Caudate nucleus (tissue), 63 donors: ENCODE measurements at places on chromosomes 13 and 19.
A peak's percentile ranks its signal among the peaks of the same experiment; 100 is the strongest.

DNA sequence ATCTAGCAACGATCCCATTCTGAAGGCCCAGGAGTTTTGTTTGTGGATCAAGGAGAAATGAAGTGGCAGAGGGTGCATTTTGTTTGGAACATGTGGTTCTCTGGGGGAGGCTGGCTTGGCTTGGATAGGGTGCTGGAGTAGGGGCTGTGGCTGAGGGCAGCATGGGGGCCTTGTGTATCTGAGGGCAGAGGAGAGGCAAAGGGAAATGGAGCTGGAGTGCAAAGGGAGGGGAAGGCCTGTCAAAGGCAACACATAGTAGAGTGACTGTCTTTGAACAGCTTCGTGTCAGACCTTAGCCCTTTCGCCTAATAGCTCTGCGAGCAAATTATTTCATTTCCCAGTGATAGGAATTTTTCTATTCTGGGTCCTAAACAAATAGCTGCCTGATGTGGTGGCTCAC is 187.2 kb downstream of the KCNRG start:
- no peak for DNase-seq

GRCh38 chr13:40583738-40584137 is 82.7 kb downstream of the FOXO1 start:
- no peak for DNase-seq

DNA sequence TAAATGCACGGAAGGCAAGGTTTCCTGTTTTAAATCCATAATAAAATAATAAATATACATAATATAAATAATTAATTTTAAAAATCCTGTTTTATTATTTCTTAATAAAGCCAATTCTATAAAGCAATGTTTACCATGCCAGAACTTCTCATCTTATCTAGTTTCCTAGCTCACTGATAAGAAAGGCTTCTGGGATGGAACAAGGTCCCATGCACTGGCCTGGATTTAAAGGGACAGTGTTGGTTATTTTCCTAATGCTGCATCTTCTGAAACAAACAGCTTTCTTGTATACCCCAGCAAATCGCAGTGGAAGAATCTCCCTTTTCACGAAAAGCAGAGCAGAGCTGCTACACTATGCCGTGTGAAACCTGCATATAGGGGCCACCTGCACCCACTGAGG is 68.8 kb downstream of the LNX2 start:
- DNase-seq: no peak

DNA sequence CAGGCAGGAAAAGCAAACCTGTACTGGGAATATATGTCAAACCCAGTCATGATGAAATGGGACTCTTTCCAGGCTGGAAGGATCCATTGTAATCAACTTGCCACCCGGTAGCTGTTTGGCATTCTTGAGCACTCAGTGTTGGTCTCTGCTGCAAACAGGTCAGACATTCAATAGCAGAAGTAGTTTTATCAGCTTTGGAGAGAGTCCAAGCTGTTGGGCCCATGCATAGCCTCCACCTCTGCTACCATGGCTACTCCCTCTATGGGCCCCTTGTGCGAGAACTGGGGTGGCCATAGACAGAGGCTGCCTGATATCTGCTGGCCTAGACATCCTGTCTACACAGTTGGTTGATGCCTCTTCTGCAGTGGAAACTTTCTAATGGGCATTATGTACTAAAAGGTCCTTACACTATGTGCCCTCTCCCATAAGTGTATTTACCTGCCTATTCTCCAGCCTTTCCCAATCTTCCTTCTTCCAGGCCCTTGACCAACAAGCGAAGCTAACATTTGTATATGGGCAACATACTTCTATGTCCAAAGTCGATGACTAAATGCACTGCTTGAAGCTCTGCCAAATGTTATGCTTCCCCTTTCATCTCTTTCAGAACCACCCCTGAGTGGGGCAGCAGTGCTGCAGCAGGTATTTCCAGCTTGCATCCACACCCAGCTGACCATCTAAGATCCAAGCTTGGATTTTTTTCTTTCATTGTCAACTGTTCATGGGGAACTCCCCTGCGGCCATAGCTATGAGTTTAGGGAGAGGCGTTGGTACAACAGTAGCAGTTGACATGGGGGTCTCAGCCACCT is 5.3 kb upstream of the RNF6 start:
- DNase-seq: no peak

- no peak for DNase-seq
Measured at GRCh38 chr19:31838163-31838815, 489.1 kb upstream of the TSHZ3 start.

DNA sequence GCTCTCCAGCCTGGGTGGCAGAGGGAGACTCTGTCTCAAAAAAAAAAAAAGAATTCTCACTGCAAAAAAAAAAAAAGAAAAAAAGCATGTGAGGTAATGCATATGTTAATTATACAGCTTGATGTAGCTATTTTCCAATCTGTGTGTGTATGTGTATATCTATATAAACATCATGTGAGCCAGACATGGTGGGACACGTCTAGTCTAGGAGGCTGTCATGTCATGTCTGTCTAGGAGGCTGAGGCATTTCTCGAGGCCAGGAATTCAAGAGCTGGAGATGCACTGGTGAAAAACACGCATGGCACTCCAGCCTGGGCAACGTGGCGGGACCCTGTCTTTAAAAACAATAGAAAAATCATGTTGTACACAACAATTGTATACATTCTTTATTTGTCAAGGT is 6.9 kb upstream of the SBK3 start:
- no peak for DNase-seq

DNA sequence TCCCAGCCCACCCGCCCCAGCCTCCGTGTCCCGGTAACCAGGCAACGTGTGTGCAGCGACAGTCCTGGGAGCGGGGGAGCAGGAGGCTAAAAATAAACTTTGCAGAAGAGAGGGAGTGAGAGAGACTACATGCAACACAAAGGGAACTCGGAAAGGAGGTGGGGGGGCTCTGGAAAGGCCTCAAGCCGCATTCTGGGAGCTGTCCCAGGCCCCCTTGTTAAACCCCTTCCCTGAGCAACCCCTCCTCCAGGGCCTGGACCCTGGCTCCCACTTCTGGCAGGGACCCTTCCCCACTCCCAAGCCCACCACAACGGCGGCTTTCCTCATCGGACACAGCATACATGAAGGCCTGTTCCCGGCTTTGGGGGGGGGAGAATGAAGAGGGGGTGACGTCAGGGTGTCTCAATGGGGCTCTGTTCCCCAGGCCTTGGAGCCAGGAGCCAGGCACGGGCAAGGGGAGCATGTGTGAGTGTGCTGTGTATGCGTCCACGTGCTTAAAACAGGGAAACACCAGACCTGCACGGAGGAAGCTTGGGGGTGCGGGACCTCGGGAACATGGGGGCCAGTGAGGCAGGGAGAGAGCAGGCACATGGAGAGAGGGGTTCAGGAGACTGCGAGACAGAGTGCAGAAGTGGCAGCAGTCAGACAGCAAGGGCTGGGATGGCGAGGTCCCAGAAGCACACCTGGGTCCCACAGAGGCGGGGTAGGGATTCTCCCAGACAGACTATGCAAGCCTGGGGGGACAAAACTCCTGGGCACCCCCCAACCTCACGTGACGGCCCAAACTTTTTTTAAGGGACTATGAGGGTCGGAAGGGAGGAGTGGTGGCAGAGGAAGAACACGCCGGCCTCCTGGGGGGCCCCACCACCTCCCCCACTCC is 2.3 kb downstream of the ERF start:
- DNase-seq: peak; percentile 87

DNA sequence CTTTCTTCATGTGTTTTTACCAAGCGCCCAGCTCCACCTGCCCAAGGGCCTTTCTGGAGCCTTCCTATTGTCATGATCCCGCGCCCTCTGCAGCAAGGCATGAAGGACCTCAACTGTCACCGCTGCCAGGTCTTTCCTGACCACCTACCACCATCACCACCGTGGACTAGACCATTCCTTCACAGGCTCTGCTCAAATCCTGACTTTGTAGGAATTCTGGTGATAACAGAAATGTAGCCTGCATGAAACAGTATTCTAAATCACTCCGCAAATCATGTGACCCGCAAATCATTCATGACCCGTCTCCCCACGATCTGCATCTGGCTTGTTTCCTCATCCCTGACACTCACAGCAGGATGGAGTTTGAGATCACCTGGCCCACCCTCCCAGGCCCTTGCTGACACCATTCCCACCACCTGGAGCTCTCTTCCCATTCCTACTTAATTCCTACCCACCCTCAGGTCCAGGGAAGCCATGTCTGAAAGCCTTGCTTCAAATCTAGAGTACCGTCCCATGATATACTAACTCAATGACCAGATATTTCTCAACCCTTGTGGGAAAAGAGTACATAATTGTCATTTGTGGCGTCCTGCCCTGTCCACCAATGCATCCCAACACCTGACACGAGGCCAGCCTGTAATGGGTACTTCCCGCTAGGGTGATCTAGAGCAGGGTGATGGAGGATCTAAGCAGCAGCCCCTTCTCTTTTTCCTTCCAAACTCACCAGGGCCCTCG is 1.3 kb downstream of the UBE2S start:
- no peak for DNase-seq

GRCh38 chr19:39645800-39646411 is 9.8 kb upstream of the LGALS16 start:
- no peak for DNase-seq

DNA sequence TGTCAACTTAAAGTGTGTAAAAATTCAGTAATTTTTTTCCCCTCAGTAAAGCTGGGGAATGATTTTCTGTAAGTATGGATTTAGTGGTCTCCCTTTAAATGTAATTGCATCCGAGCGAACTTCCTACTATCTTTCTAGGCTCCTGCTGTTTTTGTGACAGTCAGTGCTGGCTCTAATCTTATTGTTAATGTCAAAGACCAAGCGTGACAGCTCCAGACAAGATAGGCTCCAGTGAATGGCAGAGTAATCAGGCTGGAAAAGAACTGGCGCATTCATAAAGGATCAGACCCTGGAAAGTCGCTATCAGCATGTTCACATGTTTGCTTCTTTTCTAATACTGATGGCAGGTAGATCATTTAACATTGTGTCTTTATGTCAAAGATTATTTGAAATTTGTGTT is 908.0 kb upstream of the ATXN8OS start:
- DNase-seq: no peak

DNA sequence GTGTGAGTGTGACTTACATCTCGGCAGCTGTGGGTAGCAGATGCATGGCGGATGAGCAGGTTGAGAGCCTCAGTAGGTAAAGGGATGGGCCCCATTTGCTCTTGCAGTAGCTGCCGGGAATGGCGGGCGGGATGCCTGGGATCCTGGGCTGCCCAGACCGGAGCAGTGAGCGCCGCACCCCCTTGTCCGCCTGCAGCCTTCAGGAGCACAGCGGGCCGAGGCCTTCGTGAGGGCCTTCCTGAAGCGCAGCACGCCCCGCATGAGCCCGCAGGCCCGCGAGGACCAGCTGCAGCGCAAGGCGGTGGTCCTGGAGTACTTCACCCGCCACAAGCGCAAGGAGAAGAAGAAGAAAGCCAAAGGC is 4.1 kb downstream of the POP4 start:
- DNase-seq: no peak

GRCh38 chr19:54191011-54191810 is at the start of gene TSEN34:
TSS of gene TSEN34 (plus strand) at chr19:54191308. CDS start at chr19:54191365, 57 bp downstream.
- peak; percentile 90 for DNase-seq

GRCh38 chr19:41934849-41935374 is 6.7 kb upstream of the ERFL start:
- DNase-seq: peak; percentile 38

- DNase-seq: no peak
Measured at GRCh38 chr13:102693776-102694175, 1.1 kb downstream of the METTL21C start.

- DNase-seq: peak; percentile 56
Measured at GRCh38 chr19:13459351-13459750, 46.9 kb downstream of the CACNA1A start.

- no peak for DNase-seq
Measured at GRCh38 chr19:49907745-49908446, 11.2 kb upstream of the IL4I1 start.

- DNase-seq: no peak
Measured at GRCh38 chr13:66888698-66889097, 341.4 kb downstream of the PCDH9 start.
